ENCODE measurements at places on chromosomes 7 and 10.
A peak's percentile ranks its signal among the peaks of the same experiment; 100 is the strongest.

- no peak for DNase-seq
These were observed 267.9 kb upstream of the SP8 start for GRCh38 chr7:21054427-21055112.

- peak; percentile 44 for DNase-seq
These were observed 220.8 kb upstream of the CELF2 start for GRCh38 chr10:10796774-10797415.

- no peak for DNase-seq
These were observed 109.1 kb downstream of the C10orf90 start for GRCh38 chr10:126561294-126561920.

GRCh38 chr10:127243490-127244272, 47.3 kb upstream of the INSYN2A start:
- DNase-seq = peak; percentile 30

DNA sequence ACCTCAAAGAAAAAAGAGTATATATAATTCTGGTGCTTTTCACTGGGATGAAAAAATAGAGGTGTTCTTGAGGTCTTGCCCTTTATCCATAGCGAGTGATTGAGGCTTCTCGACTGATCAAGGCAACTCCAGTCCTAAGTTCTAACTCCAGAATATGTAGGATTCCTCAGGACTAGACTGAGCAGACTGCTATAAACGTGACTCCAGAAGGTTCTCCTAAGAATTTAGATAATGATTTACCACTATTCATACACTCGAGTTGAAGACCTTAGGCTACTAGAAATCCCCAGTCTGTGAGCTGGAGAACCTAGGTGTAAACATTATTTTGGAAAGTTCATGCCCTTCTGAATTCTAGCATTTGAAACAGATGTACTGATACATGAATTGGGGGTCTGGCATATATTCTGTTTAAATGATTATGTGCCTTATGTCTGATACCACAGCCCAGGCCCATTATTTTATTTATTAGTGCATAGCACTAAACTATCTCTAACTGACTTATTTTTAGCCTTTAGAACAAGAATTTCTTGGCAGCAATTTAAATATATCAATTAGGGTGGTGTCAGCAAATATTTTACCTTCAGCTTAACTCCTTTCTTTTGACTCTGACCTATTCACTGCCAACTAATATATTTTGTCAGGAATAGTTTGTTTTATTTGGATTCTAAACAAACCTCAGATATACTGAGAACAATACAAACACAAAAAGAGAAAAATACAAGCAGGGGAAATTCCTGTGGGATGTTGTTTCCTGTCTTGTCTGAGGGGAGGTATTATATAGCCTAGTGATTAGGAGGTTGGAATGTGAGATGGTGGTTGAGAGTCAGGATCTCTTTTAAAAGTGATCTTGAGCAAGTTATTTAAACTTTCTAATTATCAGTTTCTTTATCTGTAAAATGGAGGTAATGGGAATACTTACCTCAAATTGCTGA, 75.8 kb downstream of the PODXL start:
- no peak for DNase-seq

GRCh38 chr7:75953431-75953830, 38.5 kb downstream of the POR start:
- no peak for DNase-seq

Data from IMR-90 (cell line).